ENCODE measurements at places on chromosomes 12 and 14.

- no peak for DNase-seq
Observed at GRCh38 chr14:95362138-95362494, 42.4 kb upstream of the CLMN start.

DNA sequence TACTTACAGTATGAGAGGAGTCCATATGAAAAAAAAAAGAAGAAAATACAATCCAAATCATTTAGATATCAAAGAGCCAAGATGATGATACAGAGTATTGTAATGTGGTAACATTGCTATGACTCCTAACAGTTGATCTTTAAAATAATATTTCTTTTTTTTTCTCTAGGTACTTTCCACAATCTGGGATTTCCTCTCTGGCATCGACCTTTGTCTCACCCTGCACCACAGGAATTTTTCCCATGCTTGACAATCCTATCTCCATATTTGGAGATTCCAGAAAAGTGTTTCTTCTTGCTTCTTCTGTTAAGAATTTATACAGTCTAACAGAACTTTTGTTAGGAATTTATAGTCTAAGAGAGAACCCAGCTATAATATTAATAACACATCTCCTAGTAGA is 184.4 kb downstream of the ITPR2 start:
- DNase-seq = no peak

- DNase-seq = no peak
Observed at GRCh38 chr12:112616469-112617152, 174.9 kb upstream of the RPH3A start.

DNA sequence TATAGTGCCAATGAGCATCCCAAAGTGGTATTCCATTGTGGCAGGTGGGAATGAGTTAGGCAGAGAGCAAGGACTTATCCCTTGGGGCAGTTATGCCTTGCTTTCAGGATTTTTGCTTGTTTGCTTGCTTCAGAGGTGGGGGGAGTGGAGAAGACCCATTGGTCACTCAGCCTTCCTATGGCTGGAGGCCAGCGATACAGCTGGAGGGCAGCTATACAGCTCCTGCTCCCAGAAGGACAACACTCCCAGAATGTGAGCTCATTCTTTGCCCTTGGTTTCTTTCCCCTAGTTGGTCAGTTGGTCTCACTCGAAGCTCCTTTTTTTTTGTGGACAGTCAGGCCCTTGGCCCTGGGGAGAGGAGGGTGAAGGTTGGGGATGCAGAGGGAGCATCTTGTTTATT is 14.5 kb downstream of the KRT83 start:
- DNase-seq = no peak

GRCh38 chr14:64688031-64688430 is 16.2 kb upstream of the PLEKHG3 start:
- DNase-seq = no peak

DNA sequence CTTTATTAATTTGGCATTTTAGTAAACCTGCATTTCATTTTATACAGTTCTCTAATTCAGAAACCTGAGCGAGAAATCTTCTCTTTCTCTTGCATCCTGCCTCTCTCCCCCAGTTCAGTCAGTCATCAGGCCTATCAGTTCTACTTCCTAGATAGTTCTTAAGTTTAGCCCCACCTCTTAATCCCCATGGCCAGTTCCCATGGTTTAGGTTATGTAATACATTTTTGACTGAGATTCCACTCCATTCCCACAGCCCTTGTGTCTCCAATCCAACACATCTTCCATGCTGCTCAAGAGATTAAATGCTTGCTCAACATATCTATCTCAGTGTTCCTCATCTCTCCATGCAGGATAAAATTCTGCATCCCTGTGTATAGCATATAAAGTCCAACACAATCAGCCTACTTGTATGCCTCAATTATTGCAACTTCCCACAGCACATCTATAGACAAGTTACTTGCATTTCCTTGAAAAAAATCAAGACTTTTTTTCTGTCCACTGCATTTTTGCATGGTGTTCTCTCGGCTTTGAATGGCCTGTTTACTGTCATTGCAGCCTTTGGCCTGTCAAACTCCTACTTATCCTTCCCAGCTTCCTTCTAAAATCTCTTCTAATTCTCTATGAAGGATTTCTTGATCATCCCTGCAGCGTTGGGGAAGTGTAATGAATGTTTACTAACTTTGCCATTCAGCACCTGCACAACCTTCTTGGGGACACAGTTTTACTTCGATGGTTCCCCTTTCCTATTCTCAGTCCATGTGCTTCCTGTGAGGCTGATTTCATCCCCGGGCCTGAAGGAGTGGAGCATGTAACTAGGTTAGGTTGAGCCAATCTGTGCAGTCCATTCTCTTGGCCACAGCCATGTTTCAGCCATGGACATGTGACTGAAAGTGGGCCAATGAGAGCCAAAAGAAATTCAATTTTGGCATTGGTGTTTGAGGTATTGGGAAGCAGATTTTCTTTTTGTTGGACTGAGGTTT is 80.8 kb downstream of the DACT1 start:
- DNase-seq = no peak

GRCh38 chr12:94644141-94644979 is 6.0 kb downstream of the TMCC3 start:
- peak; percentile 57 for DNase-seq

GRCh38 chr14:91291786-91292405 is 47.4 kb upstream of the GPR68 start:
- DNase-seq = no peak

GRCh38 chr12:92505254-92506231 is 197.2 kb upstream of the PLEKHG7 start:
- peak; percentile 87 for DNase-seq

GRCh38 chr14:104891664-104892530 is 26.8 kb downstream of the CEP170B start:
- no peak for DNase-seq

DNA sequence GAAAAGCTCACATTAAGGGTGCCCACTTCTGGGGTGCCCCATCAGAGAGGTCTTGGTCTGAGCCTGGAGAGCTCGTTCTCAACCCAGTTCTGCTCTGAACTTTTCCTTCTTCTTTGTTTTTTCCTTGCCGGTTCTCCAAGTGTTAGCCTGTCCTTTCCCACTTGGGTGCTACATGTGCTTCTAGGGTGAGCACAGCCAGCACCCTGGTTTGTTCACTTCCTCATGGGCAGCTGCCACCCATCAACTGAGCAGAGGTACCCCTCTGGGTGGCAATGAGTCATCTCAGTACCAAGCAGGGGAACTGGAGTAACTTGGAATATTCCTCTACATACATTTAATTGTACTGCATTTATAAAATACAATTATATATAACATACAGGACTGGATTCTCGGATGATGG is 3.9 kb upstream of the SYNE3 start:
- DNase-seq = no peak

- no peak for DNase-seq
Observed at GRCh38 chr14:20219033-20219432, 4.5 kb upstream of the OR11H6 start.

DNA sequence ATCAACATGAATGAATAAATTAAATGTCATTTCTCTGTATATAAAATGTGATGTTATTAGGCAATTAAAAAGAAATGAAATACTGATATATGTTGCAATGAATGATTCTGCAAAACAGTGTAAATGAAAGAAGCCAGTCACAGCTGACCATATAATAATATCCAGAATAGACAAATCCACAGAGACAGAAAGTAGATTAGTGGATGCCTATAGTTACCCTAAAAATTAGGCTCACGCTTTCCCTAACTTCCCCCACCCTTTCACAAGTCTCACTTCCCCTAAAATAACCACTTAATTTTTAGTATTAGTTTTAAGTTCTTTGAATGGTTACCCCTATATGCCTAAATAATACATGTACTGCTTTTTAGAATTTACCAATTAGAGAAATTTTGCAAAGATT is 348.9 kb upstream of the FAR2 start:
- DNase-seq = peak; percentile 25

DNA sequence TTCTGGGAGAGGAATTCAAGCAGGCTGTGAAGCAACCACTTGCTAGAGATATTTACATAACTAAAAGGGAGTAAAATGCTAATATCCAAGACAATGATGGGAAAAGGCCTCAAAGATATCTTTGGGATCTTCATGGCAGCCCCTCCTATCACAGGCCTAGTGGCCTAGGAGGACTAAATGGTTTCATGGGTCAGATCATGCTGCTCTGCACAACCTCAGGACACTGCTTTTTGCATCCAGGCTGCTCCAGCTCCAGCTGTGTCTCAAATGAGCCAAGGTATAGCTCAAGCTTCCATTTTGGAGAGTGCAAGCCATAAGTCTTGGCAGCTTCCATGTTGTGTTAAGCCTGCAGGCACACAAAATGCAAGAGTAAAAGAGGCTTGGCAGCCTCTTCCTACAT is 195.6 kb upstream of the SSTR1 start:
- no peak for DNase-seq

DNA sequence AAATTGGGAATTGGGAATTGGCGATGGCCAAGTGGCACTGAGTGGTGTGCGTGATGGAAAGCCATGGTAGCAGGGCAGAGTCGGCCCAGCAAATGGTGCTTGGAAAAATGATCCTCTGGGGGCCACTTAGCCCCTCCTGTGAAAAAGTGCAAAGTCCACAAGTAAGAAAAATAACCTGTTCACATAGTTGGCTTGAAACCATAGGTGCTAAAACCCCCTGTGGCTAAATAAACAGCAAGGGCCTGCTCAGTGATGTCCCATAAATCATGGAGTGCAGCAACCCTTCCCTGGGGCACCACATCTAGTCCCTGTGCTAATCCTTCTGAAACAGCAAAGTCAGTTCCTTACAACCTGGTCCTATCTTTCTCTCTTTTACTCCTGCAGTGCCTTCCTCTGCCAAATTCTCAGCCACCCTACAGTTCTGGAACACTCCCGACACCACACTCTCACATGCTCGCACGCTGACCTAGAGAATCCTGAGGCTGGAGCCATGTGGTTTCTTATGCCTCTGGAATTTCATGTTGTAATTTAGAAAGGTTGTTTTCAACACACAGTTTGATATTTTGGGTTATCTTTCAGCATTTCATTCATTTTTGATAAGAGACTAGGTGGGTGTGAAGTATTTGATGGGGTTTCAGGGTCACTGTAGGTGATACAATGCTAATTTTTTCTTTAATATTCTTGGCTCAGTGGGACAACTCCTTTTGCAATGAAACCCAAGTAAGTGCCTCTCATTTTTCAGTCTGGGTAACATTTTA is 123.6 kb downstream of the SMOC1 start:
- no peak for DNase-seq

GRCh38 chr14:36585100-36585499 is 2.7 kb upstream of the NKX2-8 start:
- no peak for DNase-seq

DNA sequence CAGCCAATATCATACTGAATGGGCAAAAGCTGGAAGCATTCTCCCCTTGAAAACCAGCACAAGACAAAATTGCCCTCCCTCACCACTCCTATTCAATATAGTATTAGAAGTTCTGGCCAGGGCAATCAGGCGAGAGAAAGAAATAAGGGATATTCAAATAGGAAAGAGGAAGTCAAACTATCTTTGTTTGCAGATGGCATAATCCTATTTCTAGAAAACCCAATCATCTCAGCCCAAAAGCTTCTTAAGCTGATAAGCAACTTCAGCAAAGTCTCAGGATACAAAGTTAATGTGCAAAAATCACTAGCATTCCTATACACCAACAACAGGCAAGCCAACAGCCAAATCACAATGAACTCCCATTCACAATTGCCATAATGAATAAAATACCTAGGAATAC is 21.0 kb upstream of the ANP32D start:
- no peak for DNase-seq

DNA sequence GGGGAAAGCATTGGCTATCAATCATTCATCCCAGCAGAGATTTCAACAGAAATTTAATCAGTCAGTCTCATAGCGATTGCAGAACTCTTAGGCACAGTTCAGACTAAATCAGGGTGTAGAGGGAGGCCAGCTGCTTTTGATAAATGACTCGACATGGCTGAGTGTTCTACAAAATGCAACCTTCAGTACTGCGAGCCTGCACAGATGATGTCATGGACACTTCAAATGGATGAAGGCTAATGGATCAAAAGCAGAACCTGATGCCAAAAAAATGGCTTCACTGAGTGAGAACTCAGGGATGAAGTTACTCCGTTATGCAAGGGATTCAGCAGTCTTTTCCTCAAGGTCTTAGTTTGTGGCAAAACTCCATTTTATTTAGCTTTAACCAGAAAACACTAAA is 167.3 kb downstream of the DACT1 start:
- DNase-seq = no peak

DNA sequence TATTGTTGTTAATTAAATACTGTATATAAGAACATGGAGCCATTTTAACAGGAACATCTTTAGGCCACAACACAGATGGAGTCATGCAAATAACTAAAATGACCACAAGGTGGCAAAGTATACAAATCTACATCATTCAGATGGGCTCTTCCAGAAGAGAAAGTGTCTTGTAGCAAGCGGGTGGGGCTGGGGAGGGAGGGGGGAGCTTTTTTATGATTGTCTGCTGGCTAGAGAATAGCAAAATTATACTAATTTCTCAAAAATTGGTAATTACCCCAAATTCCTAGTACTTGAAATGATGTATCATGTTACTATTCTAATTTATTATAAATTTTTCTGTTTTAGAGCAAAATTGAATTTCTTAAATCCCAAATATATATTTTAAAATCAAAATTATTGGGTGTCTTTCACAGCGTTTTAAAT is 378.7 kb downstream of the PRKD1 start:
- peak; percentile 54 for DNase-seq

GRCh38 chr12:101877806-101878242 is 444 bp downstream of the DRAM1 start:
- no peak for DNase-seq

- DNase-seq = no peak
Observed at GRCh38 chr12:32265456-32265855, 133.9 kb upstream of the FGD4 start.

DNA sequence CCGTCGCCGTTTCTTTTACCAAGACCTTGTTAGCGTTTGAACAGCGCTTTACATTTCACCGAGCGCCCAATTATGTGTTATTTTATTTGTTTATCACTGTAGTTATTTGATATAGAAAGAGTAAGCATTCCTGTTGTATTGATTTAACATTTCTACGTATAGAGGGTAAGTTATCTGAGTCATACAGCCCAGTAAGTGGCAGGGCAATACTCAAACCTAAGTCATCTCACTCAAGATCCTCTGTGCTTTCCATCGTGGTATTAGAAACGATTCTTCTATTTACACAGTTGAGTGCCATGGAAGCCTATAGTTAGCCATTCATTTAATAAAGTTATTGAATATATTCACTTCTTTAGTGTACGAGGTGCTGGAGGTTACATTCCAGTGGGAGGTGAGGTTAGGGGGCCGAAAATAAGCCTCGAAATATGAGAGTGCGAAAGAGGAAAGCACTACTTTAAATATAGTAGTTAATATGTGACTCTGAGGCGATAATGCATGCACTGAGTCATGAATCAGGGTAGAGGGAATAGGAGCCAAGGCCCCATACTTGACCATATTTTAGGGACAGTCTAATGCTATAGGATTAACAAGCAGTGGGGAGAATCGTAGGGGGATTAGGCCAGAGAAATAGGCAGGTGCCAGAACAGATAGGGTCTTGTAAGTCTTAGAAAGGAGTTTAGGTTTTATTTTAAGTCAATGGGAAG is 629 bp downstream of the RAD51AP1 start:
- DNase-seq = no peak

DNA sequence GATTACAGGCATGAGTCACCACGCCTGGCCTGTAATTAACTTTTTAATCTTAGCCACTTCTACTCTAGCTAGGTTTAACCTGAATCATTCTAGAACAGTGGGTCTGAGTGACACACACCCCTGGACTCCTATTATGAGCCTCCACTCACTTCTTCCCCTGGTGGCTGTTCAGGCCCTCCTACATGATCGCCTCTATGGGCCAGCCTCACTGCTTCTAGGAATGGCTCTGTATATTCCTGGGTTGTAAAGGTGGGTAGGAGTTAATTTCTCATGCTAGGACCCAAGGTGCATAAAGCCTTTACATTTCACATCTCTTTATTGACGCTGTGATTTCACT is 8.0 kb upstream of the RNU6-8 start:
- no peak for DNase-seq

GRCh38 chr12:25025260-25025659 is 76.4 kb upstream of the BCAT1 start:
- DNase-seq = no peak
